HepG2 (cell line): ENCODE measurements at places on chromosomes 1 and 21.
A peak's percentile ranks its signal among the peaks of the same experiment; 100 is the strongest.

GRCh38 chr1:37764414-37764825 is 500 bp downstream of the EPHA10 start:
- peak; percentile 31 for DNase-seq

DNA sequence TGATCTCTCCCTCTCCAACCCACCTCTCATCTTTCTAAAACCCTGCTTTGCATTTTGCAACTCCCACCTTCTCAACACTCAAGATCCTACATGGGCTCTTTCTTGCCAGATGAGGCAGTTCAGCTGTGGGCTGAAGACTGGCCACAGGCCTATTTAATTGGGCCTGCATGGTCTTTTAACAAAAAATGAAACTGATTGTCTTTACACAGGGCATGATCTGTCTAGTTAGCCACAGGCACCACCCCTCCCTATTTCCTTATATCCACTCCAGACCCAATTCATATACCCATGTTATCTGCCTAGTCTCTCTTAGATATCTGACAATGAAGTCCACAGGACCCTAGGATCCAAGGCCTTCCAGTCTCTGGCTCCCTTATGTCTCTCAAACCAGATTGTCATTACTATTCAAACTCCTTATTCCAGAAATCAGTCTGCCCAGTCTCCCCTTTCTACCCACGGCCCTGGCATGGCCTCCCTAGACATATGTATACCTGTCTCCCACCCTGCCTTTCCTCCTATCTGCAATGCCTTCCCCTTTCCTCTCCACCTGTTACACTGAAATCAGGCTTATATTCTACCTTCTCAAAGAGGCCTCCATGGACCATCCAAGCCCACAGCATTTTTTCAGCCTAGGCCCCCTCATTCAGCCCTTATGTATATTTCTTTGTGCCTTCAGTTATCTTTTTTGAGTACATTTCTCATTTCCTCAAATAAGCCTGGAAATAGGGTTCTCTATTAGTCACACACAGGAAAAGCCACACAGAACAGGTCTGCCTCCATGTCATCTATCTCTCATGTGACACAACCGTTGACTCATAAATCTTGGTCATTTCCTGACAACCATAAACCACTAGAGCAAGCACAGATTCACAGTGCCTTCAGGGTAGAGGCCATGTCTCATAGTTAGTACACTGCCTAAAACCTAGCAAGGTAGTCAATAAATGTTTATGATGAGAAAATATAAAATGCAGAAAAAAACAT is 39.0 kb downstream of the LPAR3 start:
- no peak for DNase-seq

- DNase-seq = no peak
Observed at GRCh38 chr1:26811057-26811456, 15.4 kb upstream of the ZDHHC18 start.

- DNase-seq = no peak
Observed at GRCh38 chr1:227370533-227371254, 52.4 kb upstream of the CDC42BPA start.

DNA sequence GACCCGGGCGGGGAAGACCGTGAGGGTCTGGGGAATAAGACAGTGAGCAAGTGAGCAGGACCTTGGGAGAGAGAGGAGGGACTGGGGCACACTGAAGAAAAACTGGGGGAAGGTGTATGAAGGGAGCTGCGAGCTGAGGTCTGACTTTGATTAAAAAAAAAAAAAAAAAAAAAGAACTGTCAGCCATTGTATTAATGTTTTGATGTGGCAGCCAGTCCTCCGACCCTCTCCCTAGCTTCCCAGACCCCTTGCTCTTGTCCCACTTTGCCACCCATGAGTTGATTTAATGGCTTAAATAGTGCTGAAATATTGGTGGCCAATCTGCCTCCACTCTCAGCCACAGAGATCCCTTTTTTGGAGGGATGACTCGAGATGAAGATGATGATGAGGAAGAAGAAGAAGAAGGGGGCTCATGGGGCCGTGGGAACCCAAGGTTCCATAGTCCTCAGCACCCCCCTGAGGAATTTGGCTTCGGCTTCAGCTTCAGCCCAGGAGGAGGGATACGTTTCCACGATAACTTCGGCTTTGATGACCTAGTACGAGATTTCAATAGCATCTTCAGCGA is 652 bp downstream of the HAX1 start:
- no peak for DNase-seq

DNA sequence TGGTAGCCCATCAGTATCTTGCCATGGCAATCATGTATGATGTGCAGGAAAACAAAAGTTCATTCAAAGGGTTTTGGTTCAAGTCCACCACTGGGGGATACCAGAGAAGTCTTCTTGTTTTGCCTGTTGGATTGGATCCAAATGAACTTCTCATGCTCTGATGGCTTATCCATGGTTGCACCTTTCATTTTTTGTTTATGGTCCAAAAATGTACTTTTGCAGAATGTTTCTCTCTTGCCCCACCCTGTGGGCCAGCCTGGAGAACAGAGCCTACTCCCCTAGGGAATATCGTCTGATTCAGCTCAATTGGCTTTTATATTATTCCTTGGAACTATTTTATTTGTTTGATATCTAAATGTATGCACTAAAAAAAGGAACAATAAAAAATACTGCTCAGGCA is 20.1 kb upstream of the CLCA1 start:
- DNase-seq = no peak
